ENCODE measurements at places on chromosomes 4 and X.

- DNase-seq = no peak
Measured at GRCh38 chr4:56606385-56606784, 74.7 kb downstream of the HOPX start.

DNA sequence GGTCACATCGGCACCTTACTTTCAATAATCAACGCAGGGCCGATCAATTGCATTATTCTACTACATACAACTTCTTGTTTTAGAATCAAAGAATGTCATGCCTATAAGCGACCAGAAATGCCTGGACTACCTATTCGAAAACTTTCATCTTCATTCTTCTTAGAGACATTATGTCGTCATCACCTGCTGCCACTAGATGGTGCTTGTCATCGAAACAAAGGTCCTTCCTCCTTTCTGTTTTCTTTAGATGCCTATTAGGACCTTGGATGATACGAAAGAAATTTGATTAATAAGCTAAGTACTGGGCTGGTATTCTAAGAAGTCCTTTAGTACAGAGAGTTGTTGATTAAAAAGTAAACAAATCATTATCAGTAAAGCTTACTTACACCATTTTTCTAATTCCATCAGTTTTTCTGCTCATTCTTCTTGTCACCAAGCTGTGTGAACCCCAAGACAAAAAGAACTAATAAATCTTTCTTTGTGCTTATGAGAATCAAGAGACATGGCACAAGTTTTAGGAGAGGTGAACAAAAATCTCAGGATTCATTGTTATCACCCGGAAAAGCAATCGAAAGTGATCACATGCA, 154.5 kb upstream of the SLC4A4 start:
- no peak for DNase-seq

- DNase-seq = no peak
Measured at GRCh38 chrX:20189171-20189570, 47.5 kb upstream of the EIF1AX start.

- DNase-seq = no peak
Measured at GRCh38 chr4:82084747-82085146, 289.0 kb downstream of the HNRNPD start.

GRCh38 chrX:141468940-141469339, 115.6 kb downstream of the SPANXA1 start:
- DNase-seq = no peak

All from stimulated activated CD4-positive, alpha-beta T cell treated with anti-CD3 and anti-CD28 coated beads, Interleukin-1b, Interleukin-23, amount 100 ng/mL, for 1 hour (primary cell).